Esophagus squamous epithelium (tissue), 5 donors: ENCODE measurements at places on chromosomes 2 and 18.
A peak's percentile ranks its signal among the peaks of the same experiment; 100 is the strongest.

DNA sequence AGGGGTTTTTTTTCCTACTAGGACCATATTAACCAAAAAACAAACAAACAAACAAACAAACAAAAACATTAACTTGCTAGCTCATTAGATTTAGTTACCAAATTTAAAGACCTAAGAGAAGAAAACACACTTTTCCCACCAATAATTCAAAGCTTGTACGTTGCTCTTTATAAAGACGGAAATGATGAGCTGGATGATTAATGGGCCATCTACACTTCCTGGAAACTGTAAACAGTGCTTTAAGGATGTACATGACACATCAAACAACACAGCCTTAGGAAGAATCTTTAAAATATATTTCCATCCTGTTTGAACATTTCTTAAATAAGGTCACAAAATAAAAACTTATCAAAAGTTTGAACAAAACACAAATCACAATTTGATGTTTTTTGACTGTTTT, 982 bp downstream of the BMP10 start:
- no peak for DNase-seq

DNA sequence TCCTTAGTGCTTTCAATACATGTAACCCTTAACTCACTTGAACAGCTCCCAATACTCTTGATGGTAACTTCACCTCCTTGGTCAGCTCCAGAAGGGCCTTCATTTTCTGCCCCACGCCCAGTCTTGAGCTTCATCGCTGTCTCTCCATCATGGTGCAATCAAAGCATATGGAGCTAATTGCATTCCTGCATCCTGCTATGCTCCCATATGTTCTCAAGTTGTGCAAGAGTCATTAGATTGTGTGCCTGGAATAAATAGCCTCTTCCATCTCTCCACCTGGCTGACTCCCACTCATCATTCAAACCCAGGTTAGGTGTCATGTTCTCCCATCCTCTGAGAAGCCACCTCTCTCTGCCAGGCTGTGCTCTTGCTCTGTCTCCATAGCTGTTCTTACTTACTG, 364.5 kb upstream of the RGPD4 start:
- no peak for DNase-seq

DNA sequence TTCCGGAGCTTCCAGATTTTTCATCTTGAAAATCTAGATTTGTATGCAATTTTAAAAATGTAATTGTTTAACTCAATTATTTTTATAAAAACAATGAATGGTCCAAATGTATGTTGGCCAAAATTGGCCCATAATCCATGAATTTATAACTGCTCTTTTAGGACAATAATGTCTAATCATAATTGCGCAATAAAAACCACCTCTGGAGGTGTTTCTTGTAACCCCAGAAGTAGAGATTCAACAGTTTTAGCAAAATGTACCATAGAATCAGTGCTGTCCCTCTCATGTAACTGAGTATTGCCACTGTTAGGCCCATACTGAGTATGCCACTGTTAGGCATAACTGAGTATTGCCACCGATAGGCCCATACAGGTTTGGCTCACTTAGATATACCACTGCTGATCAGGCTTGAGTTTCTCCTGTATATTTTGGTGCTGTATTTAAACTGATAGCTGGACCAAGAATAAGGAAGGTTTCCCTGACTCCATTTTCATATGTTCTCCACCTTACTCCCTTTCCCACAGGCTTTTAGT, 70.8 kb upstream of the EPB41L5 start:
- DNase-seq = no peak

DNA sequence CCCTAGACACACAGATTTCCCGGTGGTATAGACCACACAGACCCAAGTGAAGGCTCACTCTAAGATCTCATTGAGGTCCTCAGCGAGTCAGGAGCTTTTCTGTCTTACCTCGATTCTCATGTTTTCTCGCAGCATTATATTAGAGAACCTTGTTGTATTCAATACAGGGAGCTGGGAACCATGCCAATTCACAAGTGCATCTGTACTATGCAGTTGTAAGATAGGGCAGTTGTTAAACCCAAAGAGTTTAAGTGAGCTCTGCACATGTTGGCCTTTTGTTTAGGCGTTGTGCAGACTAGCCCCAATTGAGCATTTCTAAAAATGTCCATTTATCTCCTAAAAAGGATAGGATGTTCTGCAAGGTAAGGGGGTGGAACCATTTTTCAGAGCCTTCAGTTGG, 59.6 kb downstream of the FEZ2 start:
- no peak for DNase-seq

- DNase-seq = no peak
Measured at GRCh38 chr18:23201741-23202140, 66.5 kb downstream of the CABLES1 start.

DNA sequence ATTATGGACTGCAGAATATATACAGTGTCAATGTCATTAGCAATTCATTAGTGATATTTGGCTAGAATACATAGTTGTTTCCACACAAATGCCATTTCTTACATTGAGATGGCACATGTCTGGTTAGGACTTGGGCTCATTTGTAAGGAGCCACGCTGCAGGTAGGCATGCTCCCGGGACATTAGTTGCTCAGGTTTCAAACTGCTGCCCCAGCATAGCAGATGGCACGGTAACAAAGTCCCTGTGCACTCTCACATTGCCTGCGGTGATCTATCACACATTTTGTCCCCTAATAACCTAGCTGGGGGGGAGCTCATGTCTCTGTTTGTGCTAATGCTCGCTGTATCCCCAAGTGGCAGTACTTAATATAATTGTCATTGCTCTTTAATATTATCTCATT, 185.1 kb downstream of the NEDD4L start:
- no peak for DNase-seq

GRCh38 chr2:236775511-236775910, 205.9 kb downstream of the ACKR3 start:
- no peak for DNase-seq

GRCh38 chr18:67621049-67621713, 104.7 kb upstream of the DSEL start:
- no peak for DNase-seq

DNA sequence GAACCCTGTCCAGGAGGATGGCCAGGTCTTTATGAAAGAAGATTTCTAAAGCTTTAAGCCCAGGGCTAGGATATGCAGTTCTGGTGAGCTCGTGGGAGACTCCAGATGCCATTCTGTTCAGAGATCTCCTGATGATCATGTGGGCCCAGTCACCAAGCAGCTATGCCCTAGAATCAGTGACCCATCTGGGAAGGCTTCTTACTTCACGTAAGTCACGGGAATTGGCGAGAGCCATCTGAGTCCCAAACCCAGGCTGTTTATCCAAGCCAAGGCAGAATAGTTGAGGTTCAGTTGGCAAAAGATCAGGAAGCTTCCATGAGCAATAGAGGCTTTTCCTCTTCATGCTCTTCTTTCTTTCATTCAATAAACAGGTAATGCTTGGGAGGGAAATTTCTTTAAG, 23.9 kb downstream of the ANTXR1 start:
- no peak for DNase-seq

GRCh38 chr18:21359746-21360145, 117.7 kb downstream of the GREB1L start:
- no peak for DNase-seq

DNA sequence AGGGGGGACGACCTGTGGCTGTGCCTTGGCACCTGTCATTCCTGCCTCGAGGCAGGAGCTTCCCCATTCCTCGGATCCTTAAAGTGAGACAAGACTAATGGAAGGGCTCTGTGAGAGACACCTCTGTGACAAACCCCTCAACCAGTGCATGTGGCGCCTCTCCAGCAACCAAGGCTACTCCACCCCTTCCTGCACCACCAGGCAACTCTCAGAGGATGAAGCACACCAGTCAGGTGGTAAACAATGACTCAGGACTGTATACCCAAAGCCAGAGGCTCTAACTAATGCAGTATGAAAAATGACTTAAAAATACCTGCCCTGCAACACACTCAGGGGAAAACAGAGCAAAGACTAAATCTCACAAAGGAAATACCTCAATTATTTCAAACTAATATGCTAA, 136.9 kb downstream of the UXS1 start:
- DNase-seq = no peak

- DNase-seq = no peak
Measured at GRCh38 chr2:232925821-232926156, 55.7 kb downstream of the SNORC start.

DNA sequence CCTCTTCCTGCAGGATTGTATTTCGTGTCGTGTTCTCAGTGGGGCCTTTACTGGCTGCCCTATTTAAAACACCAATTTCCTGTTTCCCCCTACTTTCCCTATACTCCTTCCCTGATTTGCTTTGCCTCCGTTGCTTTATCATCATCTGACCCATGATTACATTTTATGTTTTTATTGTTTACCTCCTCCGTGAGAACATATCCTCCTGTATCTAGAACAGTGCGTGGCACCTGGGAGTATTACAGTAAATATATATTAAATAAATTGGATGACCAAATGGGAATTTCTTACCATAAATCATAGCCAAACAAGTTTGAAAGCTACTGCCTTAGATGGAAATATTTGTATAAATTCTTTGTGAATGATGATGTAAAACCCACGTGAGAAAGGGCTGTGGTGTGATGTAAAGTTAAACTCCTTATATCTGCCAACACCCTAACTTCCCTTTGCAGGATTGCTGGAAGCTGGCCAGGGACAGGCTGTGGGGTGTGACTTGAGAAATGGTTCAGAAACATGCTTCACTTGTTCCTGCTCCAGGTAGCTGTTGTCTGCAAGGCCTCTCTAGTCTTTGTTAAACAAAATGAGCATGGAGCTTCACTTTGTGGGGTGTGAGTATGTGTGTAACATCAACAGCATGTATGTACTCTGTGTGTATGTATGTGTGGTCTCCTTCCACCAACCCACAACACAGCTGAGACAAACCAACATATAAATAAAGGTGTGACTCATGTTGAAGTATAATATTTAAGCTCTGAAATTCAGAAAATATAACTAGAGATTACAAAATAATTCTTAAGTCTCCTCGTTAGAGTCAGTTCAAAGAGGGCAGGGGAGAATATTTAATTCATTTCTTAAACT, 40.3 kb downstream of the LHCGR start:
- DNase-seq = no peak

GRCh38 chr2:19649142-19649541, 252.6 kb downstream of the TTC32 start:
- DNase-seq = no peak

- no peak for DNase-seq
Measured at GRCh38 chr2:62597323-62597722, 91.3 kb upstream of the TMEM17 start.

DNA sequence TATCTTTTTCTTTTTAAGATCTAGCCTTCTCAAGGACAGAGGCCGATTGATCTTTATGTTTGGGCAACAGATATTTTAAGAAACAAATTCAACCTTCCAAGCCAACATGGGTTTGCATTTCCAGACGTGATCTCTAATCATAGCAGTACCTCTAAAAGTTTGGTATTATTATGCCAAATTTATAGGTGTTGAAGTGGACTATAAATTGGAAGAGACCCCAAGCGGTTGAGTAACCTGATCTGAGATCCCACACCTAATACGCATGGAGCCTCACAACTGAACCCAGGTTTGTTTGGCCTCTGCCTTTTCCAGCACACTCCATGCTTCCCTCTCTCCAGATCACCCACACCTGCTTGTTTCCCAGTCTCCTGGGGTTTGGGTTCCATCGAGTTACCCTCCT, 116.5 kb downstream of the DDX1 start:
- DNase-seq = no peak

GRCh38 chr2:26330114-26330549, 15.8 kb upstream of the SELENOI start:
- DNase-seq = peak; percentile 41

DNA sequence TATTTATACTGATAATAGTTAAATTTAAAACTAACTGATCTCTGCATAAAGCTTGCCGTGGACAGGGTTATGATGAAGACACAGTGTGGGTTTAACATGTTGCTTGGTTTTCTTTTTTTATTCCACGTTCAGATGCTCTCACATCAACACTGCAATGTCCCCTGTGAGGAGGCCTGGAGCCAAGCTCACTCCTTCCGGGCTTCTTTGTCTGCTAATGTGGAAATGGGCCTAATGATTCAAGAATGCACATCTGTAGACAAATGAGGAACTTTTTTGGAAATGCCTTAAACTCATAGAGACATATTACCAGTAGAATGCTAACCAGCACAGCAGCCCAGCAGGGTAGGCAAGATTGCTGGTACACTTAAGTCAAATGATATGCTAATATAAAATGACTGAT, 208.0 kb downstream of the GALR1 start:
- no peak for DNase-seq

- no peak for DNase-seq
Measured at GRCh38 chr2:234954551-234954992, 2.8 kb downstream of the SH3BP4 start.

- no peak for DNase-seq
Measured at GRCh38 chr2:198905881-198906612, 551.7 kb downstream of the SATB2 start.

DNA sequence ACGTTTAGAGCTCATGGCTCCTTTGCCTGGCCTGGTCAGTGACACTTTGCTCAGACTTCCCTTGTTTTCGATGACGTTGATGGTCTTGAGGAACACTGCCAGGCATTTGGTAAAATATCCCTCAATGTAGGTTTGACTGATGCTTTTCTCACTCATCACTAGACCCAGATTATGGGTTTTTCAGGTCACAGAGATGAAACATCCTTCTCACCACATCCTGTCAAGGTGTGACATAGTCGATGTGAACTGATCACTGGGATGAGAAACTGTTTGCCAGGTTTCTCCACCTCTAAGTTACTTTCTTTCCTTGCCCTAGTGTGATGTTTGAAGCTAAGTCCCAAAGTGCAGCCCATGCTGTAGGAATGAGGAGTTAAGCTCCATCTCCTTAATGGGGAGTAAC, 81.5 kb downstream of the AFF3 start:
- DNase-seq = no peak
